Stimulated activated CD4-positive, alpha-beta T cell treated with anti-CD3 and anti-CD28 coated beads, Interleukin-4, amount 100 ng/mL, for 24 hours (primary cell): ENCODE measurements at places on chromosomes 13 and 19.

DNA sequence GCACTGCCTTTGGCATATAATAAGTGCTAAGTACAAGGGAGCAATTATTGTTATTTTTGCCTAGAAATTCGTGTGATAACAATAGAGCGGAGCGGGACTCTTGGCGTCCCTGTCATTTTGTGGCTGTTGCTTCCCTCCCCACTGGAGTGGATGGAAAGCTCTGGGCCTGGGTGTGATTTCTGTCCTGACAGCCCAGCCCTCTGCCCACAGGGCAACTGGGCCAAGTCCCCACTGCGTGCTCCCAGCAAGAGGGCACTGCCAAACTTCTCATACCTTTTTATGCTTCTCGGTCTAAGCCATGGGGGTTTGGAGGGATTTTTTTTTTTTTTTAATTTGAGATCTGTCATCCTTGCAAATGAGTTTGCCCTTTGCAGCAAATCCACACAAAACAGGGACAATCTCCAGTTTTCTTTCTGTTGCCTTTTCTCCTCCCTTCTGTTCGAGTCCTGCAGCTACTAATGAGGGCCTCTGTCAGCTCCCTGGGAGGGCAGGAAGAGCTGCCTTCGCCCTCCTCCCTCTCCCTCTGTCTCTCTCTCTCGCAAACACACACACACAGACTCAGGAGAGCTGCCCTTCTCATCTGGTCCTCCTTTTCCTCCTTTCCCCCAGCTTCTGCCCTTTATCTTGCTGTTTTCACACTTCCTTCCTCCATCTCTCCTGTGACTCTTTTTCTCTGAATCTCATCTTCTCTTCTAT lies 103.9 kb downstream of the DNAJC15 start:
- DNase-seq, result no peak

DNA sequence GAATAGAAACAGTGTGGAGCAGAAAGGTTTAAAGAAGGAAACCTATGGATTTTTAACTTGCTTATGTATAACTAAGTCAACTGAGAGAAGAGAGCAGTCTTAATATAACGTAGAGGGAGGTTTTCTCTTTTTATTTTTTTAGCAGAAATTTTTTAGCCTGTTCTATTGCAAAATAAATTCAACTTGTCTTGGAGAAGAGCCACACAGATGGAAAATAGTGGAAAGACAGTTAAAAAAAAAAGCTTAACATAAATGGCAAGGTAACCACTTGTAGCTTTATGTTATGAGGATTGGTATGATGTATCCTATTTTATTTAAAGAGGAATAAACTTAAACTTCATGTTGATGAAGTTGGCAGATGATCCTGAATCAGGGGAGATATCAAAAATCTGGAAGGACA lies 312.4 kb downstream of the SHISA2 start:
- DNase-seq, result no peak

DNA sequence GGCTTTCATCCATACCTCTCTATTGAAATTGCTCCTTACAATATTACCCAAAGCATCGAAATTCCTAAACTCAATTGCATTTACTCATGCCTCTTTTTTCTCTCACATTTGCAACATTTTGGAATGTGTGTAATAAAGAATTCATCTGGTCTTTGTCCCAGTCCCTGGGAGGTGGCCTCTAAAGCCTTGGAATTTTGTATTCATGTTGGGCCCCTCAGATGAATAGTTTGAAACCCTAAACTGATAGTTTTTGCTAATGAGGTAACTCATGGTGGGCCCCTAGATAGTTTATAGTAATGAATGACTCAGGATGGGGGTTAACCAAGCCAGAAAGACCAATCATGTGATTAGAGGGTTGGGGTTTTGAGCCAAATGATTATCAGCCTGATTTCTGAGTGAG lies 490.4 kb downstream of the DIAPH3 start:
- no peak for DNase-seq

GRCh38 chr19:870963-871401 lies 11.5 kb downstream of the CFD start:
- no peak for DNase-seq
